ENCODE measurements at places on chromosomes 7 and 10.

DNA sequence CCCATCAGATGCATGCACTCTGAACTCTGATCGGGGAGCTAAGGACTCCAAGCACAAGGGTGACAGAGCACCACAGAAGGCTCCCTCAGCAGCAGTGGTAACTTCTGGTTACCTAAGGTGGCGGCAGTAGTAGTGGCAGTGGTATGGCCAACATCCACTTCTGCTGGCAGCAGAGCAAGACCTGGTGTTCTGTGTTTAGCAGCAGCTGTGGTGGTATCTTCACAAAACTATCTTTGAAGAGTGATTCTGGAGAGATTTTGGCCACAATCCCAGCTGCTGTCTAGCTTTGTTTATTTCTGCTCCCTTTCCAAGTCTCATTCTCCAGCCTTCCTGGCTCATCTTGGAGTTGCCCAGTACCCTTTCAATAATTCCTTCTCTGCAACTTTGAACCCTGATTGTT lies 102.4 kb upstream of the LRGUK start:
- peak; percentile 35 for DNase-seq

DNA sequence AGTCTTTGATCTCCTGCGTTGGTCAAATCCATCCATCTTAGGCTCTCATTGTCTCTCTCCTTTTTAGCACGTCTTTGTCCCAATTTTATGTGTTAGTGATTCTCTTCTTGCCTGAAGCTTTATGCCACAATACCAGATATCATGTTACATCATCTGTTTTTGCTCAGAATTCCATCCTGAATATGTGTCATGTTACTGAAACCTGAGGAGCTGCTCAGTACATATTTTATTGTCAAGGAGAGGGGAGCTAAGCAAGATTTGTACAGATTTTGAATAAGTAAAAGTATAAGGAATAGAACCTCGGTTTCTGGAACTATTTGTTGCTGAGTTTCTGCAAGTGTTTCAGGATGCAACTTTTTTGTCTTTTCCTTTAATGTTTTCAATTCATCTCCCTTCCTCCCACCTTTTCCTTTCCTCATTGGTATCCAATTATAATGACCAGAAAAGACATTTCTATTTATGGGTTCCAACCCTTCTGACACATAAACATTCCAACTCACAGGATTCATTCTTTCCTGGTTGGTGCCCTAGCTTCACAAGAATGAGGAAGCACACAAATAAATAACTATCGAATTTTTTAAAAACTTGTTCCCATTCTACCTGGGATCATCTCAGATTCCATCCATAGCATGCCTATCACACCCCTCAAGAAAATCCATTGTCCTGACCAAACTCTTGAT lies 291.8 kb downstream of the CRPPA start:
- peak; percentile 71 for DNase-seq

DNA sequence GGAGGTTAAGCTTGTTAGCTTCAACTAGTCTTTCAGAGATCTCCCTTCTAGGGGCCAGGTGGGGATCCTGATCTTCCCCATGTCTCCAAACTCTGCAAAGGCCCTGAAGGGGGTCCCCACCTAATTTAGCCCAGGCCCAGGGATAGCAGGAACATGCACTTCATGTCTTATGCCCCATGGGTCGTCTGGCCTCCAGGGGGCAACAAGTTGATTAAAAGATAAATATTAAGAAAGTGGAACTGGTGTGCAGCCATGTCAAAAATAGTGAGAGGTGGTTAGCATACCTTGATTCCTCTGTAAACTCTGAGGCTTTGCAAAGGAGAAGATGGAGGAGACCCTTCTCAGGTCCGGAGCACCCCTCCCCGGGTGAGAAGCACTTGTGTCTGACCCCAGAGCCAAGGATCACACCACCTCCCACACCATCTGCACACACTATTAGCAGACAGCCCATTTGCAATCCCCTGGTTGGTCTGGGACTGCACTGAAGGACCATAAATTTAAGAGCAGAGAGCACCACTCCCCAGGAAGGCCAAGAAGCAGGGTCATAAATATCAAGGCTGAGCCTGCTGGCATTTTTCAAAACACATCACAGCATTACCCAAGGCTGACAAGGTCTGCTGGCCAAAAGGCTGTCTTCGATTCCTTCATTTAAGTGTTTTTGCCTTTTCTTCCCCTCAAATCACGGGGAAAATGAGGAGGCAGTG lies 44.2 kb upstream of the LRRC18 start:
- DNase-seq: no peak

- DNase-seq: no peak
These were observed 32.4 kb downstream of the BLNK start for GRCh38 chr10:96238646-96239623.

GRCh38 chr7:27548304-27548703 lies 114.4 kb downstream of the HIBADH start:
- DNase-seq: no peak

- no peak for DNase-seq
These were observed 88.3 kb upstream of the SEMA3D start for GRCh38 chr7:85275204-85275603.

- DNase-seq: no peak
These were observed 20.3 kb downstream of the CHAT start for GRCh38 chr10:49634069-49634660.
